NCI-H524 (cell line): ENCODE measurements at places on chromosomes 6 and 20.

DNA sequence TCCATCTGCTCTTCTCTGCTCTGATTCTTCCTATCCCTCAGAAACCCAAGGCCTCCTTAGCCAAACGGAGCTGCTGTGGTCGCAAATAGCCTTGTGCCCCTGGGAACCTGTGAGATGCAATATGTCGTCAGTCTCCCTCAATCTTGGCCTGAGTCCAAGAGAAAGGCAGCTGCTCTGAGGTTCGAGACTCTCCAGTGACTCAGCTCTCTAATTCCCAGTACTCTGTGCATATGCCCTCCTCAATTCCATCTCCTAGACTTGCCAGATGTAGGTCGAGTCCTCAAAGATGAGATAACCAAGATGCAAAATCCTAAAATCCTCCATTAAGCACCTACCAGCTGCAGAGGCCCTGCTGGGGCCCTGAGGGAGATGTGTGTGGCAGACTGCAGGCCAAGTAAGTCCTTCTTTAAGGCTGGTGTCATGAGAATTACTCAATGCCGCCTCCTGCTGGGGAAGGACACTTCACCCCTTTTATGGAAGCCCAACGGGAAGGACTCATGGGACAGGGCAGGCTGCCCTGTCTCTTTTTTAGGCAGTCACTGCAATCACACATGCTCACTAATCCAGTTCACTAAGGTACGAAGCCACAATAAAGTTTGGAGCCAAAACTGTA, 28.5 kb downstream of the C6orf15 start:
- peak; percentile 75 for DNase-seq

DNA sequence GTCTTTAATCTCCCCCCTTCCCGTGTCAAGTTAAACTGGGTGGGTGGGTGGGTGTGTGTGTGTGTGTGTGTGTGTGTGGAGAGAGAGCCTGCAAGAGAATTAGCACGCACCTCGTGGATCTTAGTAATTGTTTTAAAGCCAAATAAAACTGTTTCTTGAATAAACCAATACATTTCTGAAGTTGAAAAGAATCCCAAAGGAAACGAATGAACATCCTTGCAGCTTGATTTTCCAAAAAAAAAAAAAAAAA, 381 bp upstream of the BICRAL start:
- peak; percentile 28 for DNase-seq

DNA sequence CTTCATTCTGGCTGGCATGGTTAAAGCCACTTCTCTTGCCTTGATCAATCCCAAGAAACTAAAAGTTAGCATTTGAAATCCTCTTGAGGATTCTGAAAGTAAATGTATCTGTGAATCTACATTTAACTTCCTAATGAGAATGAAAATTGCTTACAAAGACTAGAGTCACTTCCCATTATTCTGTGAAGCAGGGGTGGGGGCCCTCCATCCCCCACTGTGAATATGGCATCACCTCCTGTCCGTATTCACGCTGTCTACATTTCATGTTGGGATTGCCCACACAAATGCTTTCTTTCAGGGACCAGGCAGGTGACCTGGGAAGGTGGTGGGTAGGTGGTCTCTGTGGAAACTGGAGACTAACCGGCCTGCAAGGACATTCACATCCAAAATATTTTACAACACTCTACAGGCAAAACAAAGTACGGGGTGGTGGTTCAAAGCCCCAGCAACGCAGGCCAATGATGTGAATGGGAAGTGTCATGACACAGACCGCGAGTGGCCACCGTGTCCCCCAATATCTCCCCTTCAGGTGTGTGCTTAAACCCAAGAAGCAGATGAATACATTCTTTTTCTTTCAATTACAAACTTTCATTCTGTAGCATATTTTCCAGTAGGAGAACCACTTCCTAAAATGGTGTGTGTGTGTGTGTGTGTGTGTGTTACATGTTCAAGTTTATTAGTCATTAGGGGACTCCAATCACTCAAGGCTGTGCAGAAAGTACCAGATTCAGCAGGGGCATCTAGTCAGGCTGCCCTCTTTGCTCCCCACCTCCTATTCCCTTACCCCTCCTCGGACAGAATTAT, 132.2 kb downstream of the PRND start:
- DNase-seq = no peak

DNA sequence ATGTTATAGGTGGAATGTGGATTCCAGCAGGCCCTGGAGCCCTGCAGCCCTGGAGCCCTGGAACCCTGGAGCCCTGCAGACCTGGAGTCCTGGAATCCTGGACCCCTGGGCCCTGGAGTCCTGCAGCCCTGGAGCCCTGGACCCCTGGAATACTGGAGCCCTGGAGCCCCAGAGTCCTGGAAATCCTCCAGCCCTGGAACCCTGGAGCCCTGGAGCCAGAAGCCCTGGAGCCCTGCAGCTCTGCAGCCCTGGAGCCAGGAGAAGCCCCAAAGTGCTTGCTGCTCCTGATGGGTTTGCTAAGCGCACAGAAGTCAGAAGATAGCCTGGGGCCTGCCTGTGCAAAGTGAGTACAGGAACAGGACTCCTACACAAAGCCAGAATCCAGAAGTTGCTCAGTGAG, 223.1 kb upstream of the PDE10A start:
- no peak for DNase-seq

- no peak for DNase-seq
Measured at GRCh38 chr6:69784595-69785377, 12.0 kb downstream of the LMBRD1 start.

DNA sequence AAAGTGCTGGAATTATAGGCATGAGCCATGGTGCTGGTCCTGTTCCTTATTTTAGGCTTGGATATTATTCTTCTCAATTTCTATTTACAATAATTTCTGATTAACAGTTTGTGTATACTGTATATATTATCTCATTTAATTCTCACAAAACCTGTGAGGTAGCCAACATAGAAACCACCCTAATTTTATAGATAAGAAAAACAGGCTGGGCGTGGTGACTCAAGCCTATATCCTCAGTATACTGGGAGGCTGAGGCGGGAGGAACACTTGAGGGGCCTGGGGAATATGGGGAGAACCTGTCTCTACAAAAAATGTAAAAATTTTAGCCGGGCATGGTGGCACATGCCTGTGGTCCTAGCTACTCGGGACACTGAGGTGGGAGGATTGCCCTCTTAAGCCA, 3.8 kb upstream of the AFG1L start:
- no peak for DNase-seq

DNA sequence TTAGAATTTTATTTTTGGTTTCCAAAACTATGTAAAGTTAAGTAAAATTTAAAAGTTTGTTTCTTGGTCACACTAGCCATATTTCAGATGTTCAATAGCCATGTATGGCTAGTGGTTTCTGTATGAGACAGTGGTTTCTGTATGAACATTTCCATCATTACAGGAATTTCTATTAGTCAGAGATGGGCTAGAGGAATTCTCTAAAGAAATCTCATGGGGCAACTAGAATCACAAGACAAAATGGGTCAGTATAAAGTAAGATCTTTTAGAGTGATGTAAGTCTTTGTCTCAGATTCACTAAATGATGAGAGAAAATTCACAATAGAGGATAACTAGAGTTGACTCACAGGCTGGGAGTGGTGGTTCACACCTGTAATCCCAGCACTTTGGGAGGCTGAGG, 149.0 kb downstream of the FUT9 start:
- no peak for DNase-seq
